ENCODE measurements at places on chromosomes 12 and 14. TPM values are rescaled to one million over a fixed set of nuclear protein-coding genes. Genes with fewer than 3 reads are reported as not detected.

The LTB4R gene
- total RNA-seq, result 1.5 TPM

- peak; percentile 68 for DNase-seq
Measured at GRCh38 chr14:54877015-54877702, 25.5 kb downstream of the GCH1 start.

The NTN4 gene
- 71.8 TPM for total RNA-seq

The PARP11 gene
- total RNA-seq, result 5.6 TPM

DNA sequence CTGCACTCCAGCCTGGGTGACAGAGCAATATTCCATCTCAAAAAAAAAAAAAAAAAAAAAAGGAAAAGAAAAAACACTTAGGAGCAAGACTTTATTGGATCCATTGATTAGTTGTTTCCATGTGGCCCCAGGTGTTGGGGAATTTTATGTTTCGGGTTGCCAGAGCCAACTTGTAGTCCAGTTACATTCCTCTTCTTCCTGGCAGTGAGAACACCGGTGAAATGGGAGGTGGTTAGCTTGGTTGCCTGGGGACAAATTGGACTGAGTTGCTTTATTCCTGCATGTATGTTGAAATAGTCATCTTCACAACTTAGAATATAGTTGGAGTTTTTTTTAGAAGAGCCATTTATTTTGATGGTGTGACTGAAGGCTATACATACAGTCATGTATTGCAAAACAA, 12.6 kb downstream of the RCOR1 start:
- no peak for DNase-seq

The SIX1 gene
- total RNA-seq, result 4.6 TPM

The CPNE6 gene
- not detected for total RNA-seq

The CRIP1 gene
- 28.4 TPM for total RNA-seq

GRCh38 chr12:121239351-121240061, 29.6 kb downstream of the P2RX4 start:
- DNase-seq, result no peak

The KCNMB4 gene
- total RNA-seq, result 2.0 TPM

GRCh38 chr14:84859116-84859515, 670.8 kb upstream of the FLRT2 start:
- DNase-seq, result no peak

DNA sequence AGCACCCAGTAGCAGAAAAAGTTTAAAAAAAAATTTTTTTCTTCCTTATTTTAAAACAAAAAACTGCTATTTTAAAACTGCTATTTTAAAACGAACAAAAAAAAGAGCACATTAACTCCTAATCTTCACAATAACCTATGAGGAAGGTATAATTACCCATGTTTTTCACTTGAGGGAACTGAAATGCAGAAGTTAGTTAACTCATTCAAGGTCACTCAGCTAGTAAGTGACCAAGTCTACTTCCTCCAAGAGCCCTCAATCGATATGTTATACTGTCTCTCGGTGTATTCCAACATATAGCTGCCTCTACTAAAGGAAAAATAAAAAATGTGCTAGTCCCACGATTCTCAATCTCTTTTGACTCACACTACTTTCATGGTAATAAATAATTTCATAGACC, 7.8 kb downstream of the RPAP3 start:
- DNase-seq, result no peak

GRCh38 chr12:125056306-125056705, 8.9 kb upstream of the AACS start:
- DNase-seq, result no peak

The RPL10L gene
- not detected for total RNA-seq

GRCh38 chr12:53330671-53331070, 5.5 kb downstream of the SP7 start:
- DNase-seq, result no peak

GRCh38 chr12:6241495-6241894, 41.3 kb downstream of the CD9 start:
- no peak for DNase-seq

The SOAT2 gene
- total RNA-seq, result not detected

DNA sequence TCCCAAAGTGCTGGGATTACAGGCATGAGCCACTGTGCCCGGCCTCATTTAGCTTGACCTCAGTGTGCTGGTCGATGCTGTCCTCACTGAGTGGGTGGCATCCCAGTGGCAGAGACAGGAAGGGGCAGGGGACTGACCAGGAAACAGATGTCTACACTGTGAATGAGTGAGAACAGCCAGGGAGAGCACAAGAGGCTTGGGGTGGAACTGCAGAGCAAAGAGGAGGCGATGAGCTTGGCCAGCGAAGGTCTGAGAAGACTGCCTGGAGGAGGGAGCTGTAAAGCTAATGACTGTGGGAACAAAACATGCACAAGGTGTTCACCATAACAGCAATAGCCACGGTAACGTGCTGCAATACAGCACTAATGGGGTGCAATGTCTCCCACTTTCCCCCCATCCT, 57.2 kb upstream of the BEGAIN start:
- DNase-seq, result no peak

- no peak for DNase-seq
Measured at GRCh38 chr12:102120564-102120873, 536 bp downstream of the PARPBP start.

The KRT71 gene
- not detected for total RNA-seq

The IL31 gene
- not detected for total RNA-seq

The CCDC175 gene
- not detected for total RNA-seq

GRCh38 chr14:45181329-45181728, 45.6 kb downstream of the FANCM start:
- no peak for DNase-seq

- DNase-seq, result no peak
Measured at GRCh38 chr14:91470216-91470615, 39.9 kb downstream of the PPP4R3A start.

- no peak for DNase-seq
Measured at GRCh38 chr12:77161944-77162343, 96.6 kb upstream of the E2F7 start.

The AJUBA gene
- 47.6 TPM for total RNA-seq

The GARIN6 gene
- total RNA-seq, result not detected

GRCh38 chr14:31752867-31753661, 191.9 kb downstream of the NUBPL start:
- no peak for DNase-seq

DNA sequence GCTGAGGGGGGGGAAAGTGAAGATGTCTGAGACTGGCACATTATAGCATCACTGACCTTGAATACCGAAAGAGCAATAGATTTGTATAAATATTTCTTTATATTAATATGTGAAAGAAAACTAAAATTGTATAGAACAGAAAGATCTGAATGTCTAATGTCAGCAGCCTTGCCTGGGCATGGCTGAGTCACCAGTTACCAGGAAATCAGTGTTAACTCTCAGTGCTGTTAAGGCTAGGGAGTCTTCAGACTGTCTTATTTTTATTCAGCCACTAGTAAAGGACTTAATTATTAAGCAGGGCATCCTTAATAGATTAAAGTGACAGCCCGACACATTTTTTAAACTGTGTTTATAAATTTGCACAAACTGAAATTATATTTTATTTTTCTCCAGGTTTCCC, 122.9 kb upstream of the AEBP2 start:
- DNase-seq, result peak; percentile 30

GRCh38 chr12:90842477-90842876, 112.5 kb downstream of the CCER1 start:
- DNase-seq, result no peak

The KLRB1 gene
- total RNA-seq, result not detected
